ENCODE measurements at places on chromosomes 1 and 21.

GRCh38 chr1:66575739-66576138 is 41.8 kb downstream of the SGIP1 start:
- peak; percentile 91 for DNase-seq

GRCh38 chr1:40980068-40980452 is 564 bp downstream of the CTPS1 start:
- DNase-seq = no peak

- DNase-seq = no peak
These were observed 9.0 kb upstream of the CSF1 start for GRCh38 chr1:109901524-109902145.

DNA sequence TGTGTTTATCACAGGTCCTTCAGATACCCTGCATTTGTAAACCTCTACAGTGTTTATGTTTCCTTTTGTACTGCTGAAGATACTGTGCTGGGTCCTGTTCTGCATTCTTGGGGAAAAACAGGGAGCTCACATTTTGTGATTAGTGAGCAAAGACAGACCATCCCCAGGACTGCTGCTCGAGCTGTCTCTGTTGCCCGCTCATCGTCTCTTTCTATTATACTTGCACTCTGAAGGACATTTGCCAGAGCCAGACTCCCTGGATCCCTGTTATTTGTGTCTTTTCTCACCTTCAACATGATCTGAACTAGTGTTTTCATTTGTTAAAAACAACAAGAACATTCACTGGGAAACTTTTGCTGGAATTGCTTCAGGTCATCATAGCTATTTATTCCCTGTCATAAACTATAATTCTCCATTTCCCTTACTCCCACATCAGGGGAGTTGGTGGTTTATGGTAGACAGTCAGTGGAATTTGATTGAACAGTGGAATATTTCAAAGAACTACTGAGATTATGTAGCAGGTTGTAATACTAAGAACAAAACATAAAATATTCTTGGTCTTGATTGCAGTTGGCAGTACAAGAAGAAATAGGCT is 53.0 kb downstream of the PRRX1 start:
- DNase-seq = no peak

GRCh38 chr1:15042866-15043265 is 110.7 kb upstream of the TMEM51 start:
- DNase-seq = no peak

GRCh38 chr21:37338671-37339551 is 27.7 kb upstream of the DYRK1A start:
- DNase-seq = peak; percentile 95

- peak; percentile 24 for DNase-seq
These were observed 51.3 kb downstream of the PTP4A2 start for GRCh38 chr1:31886866-31887265.

- no peak for DNase-seq
These were observed 1.4 kb upstream of the HEYL start for GRCh38 chr1:39640861-39641260.

- DNase-seq = no peak
These were observed at the start of gene KRTAP19-1 for GRCh38 chr21:30480145-30480544. TSS of gene KRTAP19-1 (minus strand) at chr21:30480367. CDS start at chr21:30480317, 50 bp downstream.

All from AG10803 (cell line).